Fibroblast of lung (primary cell): ENCODE measurements at places on chromosomes 4 and X.

- peak; percentile 35 for DNase-seq
Observed at GRCh38 chr4:179097741-179098140, 1655.5 kb upstream of the AGA start.

DNA sequence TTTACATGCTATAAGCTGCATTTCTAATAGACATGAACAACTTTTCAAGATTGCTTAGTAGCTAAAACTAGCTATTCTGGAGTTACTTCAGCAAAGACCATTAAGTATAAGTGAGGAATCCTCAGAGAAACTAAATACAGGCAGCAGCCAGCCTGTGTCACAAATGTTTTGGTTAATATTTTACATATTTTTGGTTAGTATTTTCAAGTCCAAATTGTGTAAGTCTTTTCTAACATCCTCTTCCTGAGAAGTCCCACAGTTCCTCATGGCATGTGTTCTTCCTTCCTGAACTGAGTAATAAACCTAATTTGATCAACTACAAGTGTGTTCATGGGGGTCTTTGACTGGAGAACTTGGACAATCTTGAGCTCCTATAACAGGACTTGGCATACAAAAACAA is 42.4 kb upstream of the MCF2 start:
- DNase-seq: no peak

DNA sequence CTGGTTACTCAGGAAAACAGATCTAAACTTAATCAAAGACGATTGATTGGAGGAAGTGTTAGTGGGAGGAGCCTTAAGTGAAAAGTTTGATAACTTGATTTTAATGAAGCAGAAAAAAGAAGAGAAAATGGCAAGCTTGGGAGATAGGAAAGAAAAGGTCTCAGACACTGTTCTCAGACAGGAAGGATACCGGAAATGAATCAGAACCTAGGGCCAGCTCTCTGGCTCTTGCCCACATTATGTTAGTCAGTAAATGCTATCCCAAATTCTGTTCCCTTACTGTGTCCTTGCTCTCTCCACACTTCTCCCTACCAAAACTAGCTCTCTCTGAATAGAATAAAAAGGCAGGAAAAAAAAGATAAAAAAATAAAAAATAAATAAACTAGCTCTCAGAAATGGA is 48.6 kb upstream of the TMEM164 start:
- DNase-seq: peak; percentile 42

- DNase-seq: peak; percentile 63
Observed at GRCh38 chrX:115023139-115023538, 5.7 kb upstream of the IL13RA2 start.
